Fibroblast of skin of scalp (primary cell): ENCODE measurements at places on chromosomes 5 and 9.

DNA sequence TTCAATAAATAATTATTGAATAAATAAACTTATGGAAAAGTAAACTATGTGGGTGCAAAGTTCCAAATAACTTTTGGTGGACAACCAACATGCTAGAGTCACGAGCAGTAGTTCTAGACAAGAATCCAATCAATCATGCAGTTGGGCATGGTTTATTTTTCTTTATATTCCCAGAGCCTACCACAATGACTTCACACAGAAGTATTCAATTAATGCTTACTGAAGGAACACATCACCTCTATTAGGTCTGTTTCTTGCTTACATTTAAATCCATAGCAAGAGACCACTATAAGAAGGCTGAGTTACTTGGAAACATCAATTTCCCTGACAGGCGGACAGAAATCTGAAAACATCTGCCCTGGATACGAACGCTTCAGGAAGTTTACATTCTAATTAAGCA lies 214.2 kb downstream of the TMEM232 start:
- DNase-seq: peak; percentile 32

DNA sequence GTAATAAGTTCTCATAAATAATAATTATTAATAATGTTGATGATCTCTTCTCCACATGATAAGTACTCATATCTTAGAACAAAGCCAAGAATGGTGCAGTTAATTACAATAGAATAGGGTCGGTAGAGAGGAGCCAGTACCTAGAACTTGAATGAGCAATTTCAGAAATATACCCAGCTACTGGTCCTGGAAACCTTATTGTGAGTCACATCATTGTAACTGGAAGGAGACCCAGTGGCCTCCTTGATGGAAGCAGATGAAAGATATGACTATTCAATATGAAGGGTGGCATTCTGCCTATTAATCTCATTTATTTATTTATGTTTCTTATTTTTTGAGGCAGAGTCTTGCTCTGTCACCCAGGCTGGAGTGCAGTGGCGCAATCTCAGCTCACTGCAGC lies 37.7 kb upstream of the SHOC1 start:
- DNase-seq: no peak

DNA sequence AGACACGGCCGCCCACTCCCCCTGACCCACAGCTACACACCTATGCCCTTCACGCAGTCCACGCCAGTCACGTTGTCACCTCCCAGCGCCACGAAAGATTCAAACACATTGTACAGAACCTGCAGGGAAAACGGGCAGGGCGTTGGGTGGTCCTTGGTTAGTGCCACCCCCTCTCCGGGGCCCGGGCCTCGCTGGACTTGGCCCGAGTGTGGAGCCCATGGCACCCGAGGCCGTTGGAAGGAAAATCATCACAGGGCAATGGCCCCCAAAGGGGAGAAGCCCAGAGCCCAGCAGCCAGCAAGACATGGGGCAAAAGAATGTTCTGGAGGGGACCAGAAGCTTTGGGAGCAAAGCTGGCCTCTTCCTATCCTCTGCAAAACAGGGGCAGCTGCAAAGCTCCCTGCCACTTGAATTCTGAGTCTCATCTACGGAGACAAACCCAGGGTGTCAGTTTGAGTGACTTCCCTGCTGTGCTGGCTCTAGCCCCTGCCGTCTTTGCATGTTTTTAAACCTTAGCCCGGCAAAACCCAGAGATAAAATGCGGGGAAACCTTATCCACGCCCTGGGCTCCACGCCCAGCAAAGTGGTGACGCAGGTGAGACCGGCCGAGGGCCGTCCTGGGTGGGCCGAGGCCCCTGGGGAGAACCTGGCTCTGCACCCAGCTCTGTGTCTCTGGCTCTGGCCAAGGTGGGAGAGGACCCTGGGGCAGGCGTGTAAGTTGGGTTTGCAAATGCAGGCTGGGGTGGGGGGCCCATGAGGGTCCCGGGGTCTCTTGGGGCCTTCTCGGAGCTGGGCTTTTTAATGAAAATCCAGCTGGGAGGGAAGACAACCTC lies 38.9 kb downstream of the SLC9A3 start:
- DNase-seq: no peak

- peak; percentile 97 for DNase-seq
These were observed 41.1 kb downstream of the ACTBL2 start for GRCh38 chr5:57441557-57441956.

- DNase-seq: peak; percentile 69
These were observed 26.3 kb downstream of the NR3C1 start for GRCh38 chr5:143376911-143377813.

GRCh38 chr5:150109921-150110320 lies 23.6 kb upstream of the CSF1R start:
- no peak for DNase-seq

DNA sequence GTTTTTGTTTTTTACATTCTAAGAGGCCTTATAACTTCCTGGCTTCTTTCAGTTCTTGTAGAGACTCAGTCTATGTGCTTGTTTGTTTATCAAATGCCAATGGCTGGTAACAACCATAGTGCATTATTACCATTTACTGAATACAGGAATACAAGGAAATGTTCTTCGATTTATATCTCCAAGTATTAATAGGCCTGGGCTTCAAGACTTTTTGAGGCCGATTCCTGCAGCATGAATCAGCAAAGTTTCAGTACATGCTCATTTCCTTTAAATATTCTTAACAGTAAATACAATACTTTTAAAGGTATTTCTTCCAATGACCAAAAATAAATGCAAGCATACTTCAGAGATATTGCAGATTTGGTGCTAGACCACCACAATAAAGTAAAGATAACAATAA lies 535.3 kb downstream of the EFNA5 start:
- peak; percentile 35 for DNase-seq

- DNase-seq: peak; percentile 81
These were observed 32.1 kb downstream of the ADRB2 start for GRCh38 chr5:148858547-148858946.

- DNase-seq: peak; percentile 54
These were observed at the start of gene SPACA9 for GRCh38 chr9:132878695-132879456. Gene SPACA9, plus strand, starts transcription at chr9:132878898. Its CDS starts 5,050 bp downstream, at chr9:132883948.

DNA sequence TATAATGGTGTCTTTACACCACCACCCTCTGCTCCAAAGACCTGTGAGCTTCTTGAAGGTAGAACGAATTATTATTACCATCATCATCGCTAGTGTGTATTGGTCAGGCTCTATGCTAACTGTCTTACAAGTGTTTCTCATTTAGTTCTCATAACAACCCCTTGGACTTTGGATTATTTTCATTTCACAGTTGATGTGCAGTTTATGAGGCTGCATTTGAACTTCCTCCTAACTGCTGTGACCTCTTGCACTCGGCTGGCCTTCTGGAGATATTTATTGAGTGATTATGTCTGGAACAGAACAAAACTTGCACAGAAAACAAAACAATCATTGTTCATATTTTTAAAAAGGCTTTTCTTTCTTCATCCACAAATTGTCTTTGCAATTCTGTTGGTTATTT lies 306.3 kb upstream of the SGCD start:
- DNase-seq: no peak

DNA sequence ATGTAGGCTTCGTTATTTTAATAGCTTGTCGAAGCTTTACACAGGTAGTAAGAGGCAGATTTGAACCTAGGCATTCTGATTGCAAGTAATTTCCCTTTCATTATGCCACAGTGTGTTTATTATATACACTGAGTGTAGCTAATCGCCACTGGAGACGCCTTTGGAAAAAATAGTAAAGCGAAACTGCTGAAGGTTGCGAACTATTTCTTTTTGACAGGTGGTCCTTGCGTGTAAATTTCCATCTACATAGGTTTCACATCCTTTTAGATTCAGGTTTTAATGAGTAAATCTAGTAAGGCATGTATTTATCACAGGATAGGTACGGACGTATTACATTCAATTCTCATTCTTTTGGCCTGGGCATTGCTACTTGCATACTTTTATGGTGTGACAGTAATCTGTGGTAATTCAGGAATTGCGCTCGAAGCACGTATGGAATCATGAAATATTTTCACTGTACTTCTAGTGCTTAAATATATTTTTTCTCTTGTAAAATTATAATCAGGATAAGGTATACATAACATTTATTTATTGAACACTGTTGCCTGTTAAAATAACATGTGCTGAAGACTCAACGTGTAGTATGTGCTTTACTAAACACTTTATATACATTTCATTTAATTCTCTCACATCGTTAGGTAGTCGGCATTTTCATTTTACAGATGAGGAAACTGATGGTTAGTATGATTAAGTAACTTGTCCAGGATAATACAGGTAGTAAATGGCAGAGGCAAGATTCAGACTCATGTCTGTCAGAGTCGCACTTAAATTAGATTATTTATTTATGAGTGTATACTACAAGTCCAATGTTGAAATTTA lies 1.8 kb downstream of the MARCHF6 start:
- peak; percentile 75 for DNase-seq

DNA sequence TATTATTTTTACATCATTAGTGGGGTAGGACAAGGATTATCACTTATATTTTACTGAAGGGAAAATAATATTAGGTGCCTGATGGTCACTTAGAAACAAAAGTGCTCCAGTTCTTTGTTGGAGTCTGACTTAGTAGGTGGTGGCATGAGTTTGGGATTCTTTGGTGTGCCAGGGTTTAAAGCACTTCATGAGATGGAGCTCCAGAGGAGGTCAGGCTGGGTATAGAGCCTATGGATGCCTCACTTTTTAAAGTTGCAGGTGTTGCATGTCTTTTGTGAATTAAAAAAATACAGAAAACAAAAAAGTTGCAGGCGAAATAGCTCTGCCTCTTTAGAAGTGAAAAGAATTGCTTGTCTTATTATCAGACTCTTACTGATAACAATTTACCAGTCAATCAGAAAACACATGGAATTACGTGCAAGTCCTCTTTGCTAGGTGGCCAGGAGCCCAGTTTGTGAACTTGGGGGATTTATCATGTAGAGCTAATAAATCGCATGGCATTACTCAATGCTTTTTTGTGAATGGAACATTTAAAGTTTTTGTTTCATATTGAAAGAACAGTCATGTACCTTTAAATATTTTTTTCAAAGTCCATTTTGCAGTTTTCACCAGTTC lies 1.6 kb downstream of the ITK start:
- no peak for DNase-seq

- DNase-seq: no peak
These were observed 136.5 kb downstream of the MEF2C start for GRCh38 chr5:88746438-88746882.

DNA sequence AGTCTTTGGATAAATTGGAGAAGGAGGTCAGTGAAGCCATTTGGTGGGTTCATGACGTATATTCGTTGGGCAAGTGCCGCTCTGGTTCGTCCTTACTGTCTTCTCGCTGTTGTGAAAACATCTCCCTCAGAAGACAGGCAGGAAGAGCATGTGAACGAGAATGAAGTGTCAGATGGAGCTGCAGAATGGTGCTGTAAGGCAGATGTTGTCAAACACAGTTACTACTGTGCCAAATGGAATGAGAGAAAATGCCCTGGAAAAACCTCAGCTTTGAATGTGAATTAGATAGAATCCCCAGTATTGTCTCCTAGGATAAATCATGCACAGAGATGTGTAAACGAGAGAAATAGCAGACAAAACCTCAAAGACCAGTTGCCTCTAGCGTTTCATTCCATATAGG lies 121.5 kb downstream of the CAMK4 start:
- DNase-seq: peak; percentile 14

DNA sequence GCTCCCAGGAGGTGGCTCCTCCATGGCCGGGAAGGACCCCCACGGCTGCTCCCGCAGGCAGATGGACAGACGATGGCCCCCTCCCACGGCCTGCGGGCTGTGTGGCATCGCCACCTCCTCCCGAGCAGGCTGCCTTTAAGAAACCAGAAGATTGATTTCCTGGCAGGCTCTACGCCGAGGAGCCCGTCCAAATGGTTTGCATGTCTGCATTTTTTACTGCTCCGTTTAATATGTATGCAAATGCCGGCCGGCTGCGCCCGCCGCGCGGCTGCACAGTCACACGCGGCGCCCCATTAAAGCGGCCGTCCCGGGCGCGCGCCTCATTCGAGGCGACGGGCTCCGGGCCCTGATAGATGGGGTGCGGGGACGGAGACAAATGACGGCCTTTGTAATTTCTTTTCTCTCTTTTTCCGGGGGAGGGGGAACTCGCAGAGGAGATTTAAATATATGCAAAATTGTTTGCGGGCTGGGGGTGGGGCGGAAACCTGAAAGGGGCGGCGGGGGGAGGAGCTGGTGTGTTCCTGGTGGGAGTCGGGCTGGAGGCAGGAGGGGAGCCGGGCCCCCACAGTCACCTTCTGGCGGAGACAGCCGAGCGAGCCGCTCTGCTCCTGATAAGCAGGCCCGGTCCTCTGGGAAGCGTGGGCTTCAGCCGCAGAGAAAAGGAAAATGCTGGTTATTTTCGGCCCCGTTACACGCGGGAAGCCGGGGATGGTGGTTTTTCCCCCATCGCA lies 158.7 kb upstream of the IER5L start:
- DNase-seq: peak; percentile 78

GRCh38 chr9:92600462-92601261 lies 64.9 kb upstream of the ECM2 start:
- peak; percentile 58 for DNase-seq

GRCh38 chr5:6436715-6437331 lies 11.8 kb upstream of the UBE2QL1 start:
- peak; percentile 22 for DNase-seq

DNA sequence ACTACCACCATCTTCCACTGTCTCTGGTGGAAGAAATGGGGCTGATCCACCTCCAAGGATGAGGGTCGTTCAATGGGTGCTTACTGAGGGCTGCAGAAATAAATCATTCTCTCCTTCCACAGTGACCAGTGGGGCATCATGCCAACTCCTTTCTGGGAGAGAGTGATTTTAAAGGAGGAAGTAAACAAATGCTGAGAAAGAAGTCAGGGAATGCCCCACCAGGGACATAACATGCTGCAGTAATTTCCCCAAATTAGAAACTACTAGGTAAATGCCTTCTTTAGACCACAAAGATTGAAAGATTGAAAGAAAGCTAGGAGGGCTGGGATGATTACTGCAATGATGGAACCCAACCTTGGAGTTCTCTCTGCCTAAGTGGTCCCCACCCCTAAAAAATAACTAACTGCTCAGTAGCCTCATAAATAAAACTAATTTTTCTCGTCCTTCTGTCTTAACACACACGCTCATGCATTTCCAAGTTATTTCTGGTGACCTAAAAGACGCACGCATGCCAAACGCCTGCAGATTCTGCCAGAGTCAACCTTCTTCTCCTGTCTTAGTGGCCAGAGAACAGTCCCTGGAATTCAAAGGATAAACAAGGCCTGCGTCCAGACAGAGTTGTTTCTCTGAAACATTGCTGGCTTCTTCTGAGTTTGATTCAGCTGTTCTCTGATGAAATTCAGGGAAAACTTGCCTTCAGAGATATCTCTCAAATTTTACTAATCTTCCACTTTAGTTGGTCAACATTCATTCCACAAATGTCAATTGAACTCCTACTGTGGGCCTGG lies 250.0 kb downstream of the NR3C1 start:
- DNase-seq: peak; percentile 87
